ENCODE measurements at places on chromosomes 4 and X.

DNA sequence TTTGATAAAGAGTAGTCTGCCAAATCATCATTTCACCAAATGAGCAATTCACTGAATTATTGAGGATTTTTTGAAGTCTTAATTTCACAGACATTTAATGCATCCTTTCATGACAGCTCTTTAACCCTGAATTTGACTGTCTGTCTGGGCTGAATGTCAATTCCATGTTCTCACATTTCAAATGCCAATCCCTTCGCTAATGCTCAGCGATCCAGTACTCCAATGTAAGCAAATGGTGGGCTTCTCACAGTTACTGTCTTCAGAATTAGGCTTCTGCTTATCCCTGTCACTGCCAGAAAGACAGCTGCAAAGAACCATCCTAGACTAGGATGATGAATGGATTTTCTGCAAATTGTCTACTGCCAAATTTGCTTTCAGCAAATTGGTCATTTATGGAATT lies 36.2 kb upstream of the USP38 start:
- no peak for DNase-seq

DNA sequence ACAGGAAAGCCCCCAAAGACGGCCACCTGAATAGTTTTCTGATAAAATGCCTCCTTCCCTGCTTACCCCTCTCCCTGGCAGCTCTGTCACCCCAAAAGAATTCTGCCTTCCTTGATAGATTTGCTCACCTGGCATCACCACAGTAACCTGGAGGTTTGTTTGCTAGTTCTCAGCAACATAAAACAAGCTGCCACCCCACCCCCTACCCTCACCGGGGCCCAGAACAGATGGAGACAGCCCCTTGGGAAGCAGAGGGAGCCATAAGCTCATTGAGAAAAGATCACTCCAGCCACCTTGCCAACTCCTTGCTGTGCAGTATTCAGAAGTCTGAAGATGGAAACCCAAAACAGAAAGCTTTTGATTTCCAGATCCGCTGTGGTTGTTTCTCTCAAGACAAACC lies 108.6 kb downstream of the DHX15 start:
- DNase-seq, result no peak

DNA sequence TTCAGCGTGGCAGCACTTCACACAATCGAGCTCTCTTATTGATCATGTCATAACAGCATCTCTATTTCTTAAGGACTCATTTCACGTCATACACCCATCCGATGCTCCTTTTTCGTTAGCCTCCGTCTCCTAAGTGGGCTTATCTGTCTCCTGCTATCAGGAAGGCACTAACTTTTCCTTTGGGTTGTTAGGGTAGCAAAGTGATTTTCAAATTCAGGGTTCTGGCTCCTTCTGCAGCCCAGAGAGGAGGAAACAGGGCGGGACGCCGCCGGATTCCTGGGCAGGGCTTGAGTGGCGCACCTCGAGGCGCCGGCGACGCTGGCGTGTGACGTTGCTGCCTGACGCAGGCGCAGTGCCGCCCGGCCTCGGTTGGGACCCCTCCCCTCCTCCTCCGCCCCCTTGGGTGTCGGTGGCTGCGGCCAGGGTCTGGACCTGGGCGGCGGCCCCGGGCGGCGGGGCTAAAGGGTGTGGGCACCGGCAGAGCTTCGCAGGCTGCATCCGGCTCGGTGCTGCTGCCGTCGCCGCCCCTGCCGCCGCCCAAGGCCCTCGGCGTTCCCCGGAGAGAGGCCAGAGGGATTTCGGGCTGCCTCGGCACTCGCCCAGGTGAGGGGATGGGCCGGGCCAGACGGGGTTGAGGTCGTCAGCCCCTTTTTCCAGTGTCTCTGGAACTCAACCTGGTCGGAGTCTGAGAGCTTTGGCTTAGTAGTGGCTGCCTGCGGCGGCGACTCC lies at the start of gene BLTP1:
TSS of gene BLTP1 (plus strand) at position 350 of the 729 bp plus-strand sequence. CDS start 18,317 bp downstream, outside the sequence.
- DNase-seq, result peak; percentile 85

GRCh38 chr4:5126231-5126630 lies 75.0 kb downstream of the STK32B start:
- no peak for DNase-seq
